Stomach (tissue), 19 donors: ENCODE measurements at places on chromosomes 4 and X. TPM values are rescaled to one million over a fixed set of nuclear protein-coding genes. Genes with fewer than 3 reads are reported as not detected.

DNA sequence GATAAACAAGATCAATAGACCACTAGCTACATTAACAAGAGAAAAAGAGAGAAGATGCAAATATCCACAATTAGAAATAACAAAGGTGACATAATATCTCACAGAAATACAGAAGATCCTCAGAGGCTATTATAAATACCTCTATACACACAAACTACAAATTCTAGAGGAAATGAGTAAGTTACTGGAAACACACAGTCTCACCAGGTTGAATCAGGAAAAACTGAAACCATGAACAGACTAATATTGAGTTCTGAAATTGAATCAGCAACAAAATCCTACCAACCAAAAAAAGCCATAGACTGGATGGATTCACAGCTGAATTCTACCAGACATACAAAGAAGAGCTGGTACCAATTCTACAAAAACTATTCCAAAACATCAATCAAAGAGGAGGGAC lies 211.8 kb upstream of the CPEB2 start:
- DNase-seq = no peak
- H3K4me3 ChIP-seq = no peak overlapping the region
- no peaks in the 10 kb centered on the region for H3K27me3 ChIP-seq
- H3K27ac ChIP-seq = no peak overlapping the region
- no peaks in the 10 kb centered on the region for H3K4me1 ChIP-seq
- H3K36me3 ChIP-seq = no peaks in the 10 kb centered on the region

DNA sequence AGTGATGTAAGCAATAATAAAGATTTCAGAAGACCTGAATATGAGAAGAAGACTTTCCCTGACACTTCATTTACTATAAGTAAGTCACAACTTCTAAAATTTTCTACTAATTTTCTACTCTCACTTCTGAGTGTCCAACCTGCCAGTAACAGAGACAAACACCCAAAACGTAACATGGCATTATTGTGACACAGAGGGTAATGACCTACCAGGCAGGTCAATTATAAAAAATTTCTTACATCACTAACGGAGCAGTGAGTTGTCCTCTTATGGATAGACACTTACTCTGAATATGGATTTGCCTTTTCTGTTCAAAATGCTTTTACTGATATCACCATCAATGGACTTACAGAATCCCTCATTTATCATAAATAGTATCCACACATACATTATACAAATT lies 405.9 kb upstream of the MAGEB16 start:
- no peaks in the 10 kb centered on the region for H3K36me3 ChIP-seq
- H3K27me3 ChIP-seq = no peaks in the 10 kb centered on the region
- no peak overlapping the region for H3K27ac ChIP-seq

DNA sequence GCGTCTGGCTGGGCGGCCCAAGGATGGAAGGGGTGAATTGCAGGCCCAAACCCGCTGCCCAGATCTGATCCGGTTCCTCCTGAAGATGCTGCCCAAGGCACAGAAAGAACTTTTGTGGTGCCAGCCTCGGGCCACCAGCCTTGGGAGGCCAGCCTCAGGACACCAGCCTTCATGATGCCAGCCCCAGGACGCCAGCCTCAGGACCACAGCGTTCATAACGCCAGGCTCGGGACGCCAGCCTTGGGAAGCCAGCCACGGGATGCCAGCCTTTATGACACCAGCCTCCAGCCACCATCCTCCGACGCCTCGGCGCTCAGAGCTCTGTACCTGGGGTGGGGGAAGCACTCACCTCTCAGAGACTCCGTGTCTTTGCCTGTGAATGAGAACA lies 107.8 kb downstream of the ADRA2C start:
- H3K27me3 ChIP-seq = peaks cover 99% of the 10 kb centered on the region
- no peak for DNase-seq
- H3K36me3 ChIP-seq = no peaks in the 10 kb centered on the region
- no peak overlapping the region for H3K27ac ChIP-seq
- no peak overlapping the region for H3K4me3 ChIP-seq

Gene UGDH
- 161 TPM for total RNA-seq

- no peak overlapping the region for H3K27ac ChIP-seq
- no peaks in the 10 kb centered on the region for H3K27me3 ChIP-seq
- no peak overlapping the region for H3K4me3 ChIP-seq
- no peak for DNase-seq
- H3K36me3 ChIP-seq = no peaks in the 10 kb centered on the region
Observed at GRCh38 chr4:95272036-95272435, 276.7 kb downstream of the UNC5C start.

GRCh38 chr4:117549524-117549923 lies 464.1 kb upstream of the TRAM1L1 start:
- H3K36me3 ChIP-seq = no peaks in the 10 kb centered on the region
- no peak overlapping the region for H3K27ac ChIP-seq
- no peaks in the 10 kb centered on the region for H3K27me3 ChIP-seq
- DNase-seq = no peak
- H3K4me1 ChIP-seq = no peaks in the 10 kb centered on the region

DNA sequence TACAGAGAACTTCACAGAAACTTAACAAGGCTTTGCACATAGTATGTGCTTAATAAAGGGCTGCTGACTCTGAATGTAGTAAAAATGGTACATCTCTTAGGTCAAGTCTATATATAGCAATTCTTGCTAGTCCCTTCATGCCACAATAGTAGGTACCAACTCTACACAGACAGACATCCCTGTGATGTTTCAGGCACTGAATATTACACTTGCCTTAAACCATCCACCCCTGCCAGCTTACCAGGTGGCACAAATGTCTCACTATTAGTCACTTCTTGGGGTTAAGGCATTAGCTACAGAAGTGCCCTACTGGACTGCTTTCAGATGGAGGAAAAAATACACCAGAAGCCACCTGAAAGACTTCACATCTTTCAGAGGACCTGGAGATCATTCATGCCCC lies 86.3 kb upstream of the CITED1 start:
- no peaks in the 10 kb centered on the region for H3K4me1 ChIP-seq
- no peaks in the 10 kb centered on the region for H3K36me3 ChIP-seq
- H3K27me3 ChIP-seq = no peaks in the 10 kb centered on the region

Gene ERAS
- not detected for total RNA-seq

Gene UGT2B10
- total RNA-seq = not detected

DNA sequence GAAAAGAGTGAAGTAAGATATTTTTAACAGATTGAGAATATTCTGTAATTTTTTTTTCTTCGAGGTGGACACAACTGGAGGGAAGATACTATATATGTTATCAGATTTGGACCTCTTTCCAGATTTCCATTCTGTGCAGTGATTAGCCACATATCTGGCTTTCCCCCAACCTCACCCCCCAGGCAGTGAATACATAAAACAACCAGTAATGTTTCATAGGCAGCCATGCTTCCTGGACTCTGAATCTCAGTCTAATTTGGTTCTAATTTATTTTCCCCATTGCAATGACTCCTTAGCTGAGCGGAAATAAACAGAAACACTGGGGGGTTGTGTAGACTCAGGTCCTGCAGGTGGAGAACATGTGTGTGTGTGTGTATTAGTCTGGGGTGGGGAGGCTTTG lies 226.5 kb downstream of the FBXW7 start:
- no peaks in the 10 kb centered on the region for H3K27me3 ChIP-seq
- no peak for DNase-seq
- no peaks in the 10 kb centered on the region for H3K36me3 ChIP-seq
- H3K4me1 ChIP-seq = no peaks in the 10 kb centered on the region
- no peak overlapping the region for H3K27ac ChIP-seq

DNA sequence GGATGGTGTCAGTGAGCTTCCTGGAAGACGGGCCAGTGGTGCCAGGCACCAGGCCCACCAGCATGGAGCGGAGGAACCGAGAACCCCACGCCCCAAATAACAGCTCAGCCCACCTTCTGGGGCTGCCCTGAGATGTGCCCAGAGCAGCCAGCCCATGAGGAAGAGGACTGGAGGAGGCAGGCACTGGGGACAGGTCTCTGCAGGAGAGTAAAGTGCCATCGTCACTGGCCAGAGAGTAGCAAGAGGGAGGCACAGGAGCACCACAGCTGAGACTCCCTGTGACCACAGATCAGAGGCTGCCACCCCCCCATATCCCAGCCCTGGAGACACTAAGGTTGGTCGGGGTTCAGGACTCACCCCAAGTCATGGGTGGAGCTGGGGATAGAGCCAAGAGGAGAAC lies 63.0 kb downstream of the PPP2R2C start:
- peaks cover 47% of the 10 kb centered on the region for H3K27me3 ChIP-seq
- DNase-seq = no peak
- no peak overlapping the region for H3K27ac ChIP-seq
- H3K4me1 ChIP-seq = no peaks in the 10 kb centered on the region

DNA sequence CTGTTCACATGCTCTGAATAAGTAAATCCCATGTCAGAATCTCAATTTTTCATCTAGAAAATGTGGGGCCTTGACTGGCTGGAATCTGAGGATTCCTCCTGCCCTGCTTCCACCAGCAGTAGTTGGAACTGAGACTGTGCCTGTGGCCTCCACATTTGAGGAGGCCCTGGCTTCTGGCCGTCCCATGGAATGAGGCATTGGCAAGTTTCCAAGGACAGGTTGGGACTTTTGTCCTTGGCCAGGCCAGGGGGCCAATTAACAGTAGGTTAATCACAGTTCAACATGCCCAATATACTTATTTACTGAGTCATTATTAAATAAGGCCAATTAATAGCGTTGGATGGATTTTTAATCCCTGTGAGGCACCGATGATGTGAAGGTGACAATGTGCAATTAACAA lies 50.2 kb upstream of the GABRE start:
- H3K4me3 ChIP-seq = no peak overlapping the region
- no peak for DNase-seq
- no peaks in the 10 kb centered on the region for H3K27me3 ChIP-seq
- H3K27ac ChIP-seq = no peak overlapping the region
- no peaks in the 10 kb centered on the region for H3K4me1 ChIP-seq

- peak; percentile 3 for DNase-seq
- no peak overlapping the region for H3K4me3 ChIP-seq
- no peaks in the 10 kb centered on the region for H3K27me3 ChIP-seq
- no peak overlapping the region for H3K27ac ChIP-seq
Observed at GRCh38 chr4:142516686-142517526, 329.2 kb downstream of the INPP4B start.

DNA sequence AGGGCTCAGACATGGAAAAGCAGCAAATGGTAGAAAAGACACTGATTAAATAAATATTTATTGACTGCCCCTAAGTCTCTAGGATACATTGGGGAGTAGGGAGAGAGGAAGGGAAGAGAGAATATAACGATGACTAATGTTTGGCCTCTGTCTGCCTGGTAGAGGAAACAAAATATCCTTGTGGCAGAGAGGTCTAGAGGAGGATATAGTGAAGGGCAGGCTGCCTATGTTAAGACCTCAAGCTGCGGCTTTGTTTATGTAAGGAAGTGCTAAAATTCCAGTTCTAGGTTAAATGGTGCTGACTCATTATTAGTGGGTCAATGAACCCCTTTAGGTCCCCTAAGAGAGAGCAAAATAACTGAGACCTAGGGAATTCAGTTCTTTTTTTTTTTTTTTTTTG lies 427.3 kb upstream of the FTHL17 start:
- DNase-seq = no peak
- H3K36me3 ChIP-seq = no peaks in the 10 kb centered on the region
- no peak overlapping the region for H3K27ac ChIP-seq
- H3K4me3 ChIP-seq = no peak overlapping the region
- no peaks in the 10 kb centered on the region for H3K4me1 ChIP-seq

Gene RNF150
- 37.1 TPM for total RNA-seq

- H3K4me3 ChIP-seq = no peak overlapping the region
- H3K36me3 ChIP-seq = no peaks in the 10 kb centered on the region
- peak; percentile 28 for DNase-seq
- H3K27me3 ChIP-seq = no peaks in the 10 kb centered on the region
Observed at GRCh38 chr4:22897520-22898108, 204.9 kb downstream of the GBA3 start.

Gene ASMT
- total RNA-seq = not detected

GRCh38 chrX:25383196-25383595 lies 367.4 kb upstream of the ARX start:
- no peaks in the 10 kb centered on the region for H3K36me3 ChIP-seq
- no peaks in the 10 kb centered on the region for H3K4me1 ChIP-seq
- no peak for DNase-seq
